Right lung (tissue), 10 donors: ENCODE measurements at places on chromosomes 2 and 18.

DNA sequence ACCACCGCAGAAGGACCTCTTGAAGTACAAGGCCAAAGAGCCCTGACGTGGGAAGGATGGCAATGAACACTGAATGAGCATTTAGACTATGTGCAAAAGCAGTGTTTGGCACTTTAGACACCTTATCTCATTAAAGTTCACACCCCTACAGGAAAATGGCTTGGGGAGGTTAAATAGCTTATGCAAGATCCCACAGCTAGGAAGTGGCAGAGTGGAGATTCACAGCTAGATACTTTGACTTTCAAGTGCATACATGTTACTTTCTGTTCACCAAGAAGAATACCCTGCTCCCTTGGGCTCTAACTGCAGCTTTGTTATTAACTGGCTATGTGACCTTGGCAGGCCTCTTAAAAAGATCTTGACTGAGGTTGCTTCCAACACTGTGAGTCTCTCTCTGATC, 58.2 kb downstream of the ICOS start:
- no peak for DNase-seq

- no peak for DNase-seq
Measured at GRCh38 chr2:75047189-75047991, 88.9 kb downstream of the POLE4 start.

- DNase-seq, result no peak
Measured at GRCh38 chr2:54267577-54267976, 11.5 kb upstream of the TSPYL6 start.

DNA sequence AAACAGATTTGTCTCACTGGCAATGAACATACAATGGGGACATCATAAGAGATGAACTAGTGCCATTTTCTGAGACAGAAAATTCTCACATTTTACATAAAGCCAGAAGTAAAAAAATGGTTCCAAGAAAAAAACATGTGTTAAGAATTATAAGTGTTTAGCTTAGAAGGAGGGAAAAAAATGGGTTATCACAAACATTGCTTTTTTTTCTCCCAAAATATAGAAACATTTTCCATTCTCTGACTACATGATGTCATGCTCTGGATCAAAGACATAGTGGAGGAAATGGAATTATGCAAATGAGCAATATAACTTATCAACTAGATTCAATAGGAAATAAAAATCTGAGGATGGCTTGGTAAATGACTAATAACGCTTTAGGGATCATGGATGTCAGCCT, 49.8 kb downstream of the SPATS2L start:
- no peak for DNase-seq

GRCh38 chr2:3670941-3671340, 12.9 kb downstream of the ALLC start:
- no peak for DNase-seq
